ENCODE measurements at places on chromosomes 16 and 17.

GRCh38 chr17:41456204-41456603, 11.0 kb downstream of the KRT32 start:
- DNase-seq = no peak

- DNase-seq = no peak
These were observed 201.2 kb downstream of the GRIN2A start for GRCh38 chr16:9980981-9981380.

DNA sequence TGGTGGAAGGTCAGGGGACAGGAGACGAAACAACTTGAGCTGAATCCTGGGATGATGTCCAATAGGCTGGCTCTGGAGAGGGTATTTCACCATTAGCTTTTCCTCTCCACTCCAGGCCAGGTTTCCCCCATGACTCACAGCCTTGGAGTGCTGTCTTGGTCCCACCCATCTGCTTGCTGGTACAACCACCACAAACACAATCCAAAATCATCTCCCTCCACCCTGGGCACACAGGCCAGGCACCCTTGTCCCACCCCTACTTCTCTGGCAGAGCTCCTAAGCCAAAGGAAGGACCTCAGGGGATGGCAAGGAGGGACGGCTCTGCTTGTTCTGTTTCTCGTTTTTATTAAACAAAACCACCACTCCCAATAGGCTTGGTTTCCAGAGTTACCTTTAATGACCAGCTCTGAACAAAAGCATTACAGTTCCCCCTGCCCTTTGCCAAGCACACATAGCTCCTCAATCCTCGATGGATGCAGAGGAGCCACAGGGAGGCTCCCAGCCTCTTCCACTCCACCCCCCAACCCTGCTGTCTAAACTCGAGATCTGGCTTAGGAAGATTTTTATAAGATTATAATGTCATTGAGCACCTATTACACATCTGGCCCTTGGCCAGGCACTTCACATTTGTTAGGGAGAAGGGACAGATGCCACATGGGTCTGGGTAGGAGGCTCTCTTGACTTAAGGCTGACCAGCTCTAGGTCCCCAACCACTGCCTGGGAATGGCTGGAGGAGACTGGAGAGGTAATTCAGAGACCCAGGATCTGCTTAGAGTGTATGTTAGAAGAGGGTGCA, 13.3 kb downstream of the CAVIN1 start:
- DNase-seq = no peak

DNA sequence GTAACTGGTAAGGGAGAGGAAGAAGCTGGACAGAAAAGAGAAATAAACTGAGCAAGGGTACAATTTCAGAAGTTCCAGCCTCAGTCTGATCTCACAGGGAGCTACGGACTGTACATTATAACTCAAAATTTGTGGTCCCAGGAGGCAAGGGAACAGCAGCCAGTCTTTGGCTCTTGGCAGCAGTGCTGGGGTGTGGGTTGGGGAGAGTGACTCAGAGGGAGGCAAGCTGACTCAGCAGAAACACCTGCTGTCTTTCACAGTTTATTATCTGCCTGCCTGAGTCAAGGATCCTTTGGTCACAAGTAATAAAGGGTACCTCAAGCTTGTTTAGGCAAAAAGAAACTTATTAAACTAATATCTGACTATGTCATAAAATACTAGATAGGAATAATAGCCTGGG, 73.5 kb upstream of the KIF2B start:
- no peak for DNase-seq

Data from right lobe of liver (tissue), 6 donors.